ENCODE measurements at places on chromosomes 13 and 19. TPM values are rescaled to one million over a fixed set of nuclear protein-coding genes. Genes with fewer than 3 reads are reported as not detected.

GRCh38 chr13:52428295-52428694 lies 22.1 kb downstream of the VPS36 start:
- no peak for DNase-seq

DNA sequence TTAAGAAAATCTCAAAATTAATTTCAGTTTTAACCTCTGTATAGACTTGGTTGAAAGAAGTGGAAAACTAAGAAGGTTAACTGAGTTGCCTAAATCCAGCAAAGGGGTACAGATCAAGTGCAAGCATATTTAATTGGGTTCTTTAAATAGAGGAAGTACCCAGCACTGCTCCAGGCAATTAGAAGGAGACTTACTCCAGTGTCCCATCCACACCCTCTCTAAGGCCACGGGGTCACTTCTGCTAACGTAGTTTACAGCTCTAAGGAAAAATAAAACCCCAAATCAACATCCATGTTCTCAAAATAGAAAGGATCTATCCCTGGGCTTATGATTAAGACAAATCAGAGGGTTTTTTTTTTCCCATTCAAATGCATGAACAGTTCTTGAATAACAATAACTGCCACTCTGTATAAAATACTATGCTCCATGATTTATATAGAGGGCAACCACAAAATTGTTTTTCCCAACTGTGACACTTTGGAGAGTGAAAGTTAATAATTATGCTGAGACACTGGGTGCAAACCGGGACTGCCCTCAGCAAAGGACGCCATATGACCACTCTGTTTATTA lies 4.6 kb downstream of the FRY start:
- DNase-seq: no peak

GRCh38 chr19:29569038-29569911 lies 36.8 kb upstream of the POP4 start:
- DNase-seq: no peak

GRCh38 chr19:38310279-38310670 lies 5.5 kb downstream of the YIF1B start:
- DNase-seq: no peak

DNA sequence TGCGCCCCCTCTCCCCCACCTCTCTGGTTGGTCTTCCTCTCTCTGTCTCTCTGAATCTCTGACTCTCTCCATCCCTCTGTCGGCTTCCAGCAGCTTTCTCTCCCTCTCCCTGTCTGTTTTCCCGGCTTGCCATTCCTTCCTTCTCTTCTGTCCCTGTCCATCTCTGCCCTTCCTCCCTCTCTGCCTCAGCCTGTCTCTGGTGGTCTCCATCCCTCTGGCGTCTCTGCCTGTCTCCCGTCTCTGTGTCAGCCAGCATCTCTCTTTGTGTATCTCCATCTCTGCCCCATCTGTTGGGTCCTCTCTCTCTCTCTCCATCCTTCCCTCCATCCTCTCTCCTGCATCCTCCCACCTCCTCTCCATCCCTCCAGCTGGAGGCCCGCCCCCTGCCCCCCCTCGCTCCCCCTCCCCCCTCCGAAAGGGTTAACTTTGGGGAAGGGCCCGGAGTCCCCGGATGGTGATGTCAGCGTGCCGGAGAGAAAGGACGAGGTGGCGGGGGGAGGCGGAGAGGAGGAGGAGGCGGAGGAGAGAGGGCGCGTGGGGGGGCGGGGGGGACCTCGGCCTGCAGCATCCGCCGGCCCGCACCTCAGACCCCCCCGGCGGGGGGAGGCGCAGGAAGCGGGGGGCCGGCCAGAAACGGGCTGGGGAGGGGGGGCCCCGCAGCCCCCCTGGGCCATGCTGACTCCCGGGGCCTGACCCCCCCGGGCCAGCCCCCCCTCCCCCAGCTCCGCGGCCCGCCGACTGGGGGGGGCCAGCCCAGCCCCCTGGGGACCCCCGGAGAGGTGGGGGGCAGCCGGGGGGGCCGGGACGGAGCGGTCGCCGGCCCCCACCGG lies at the start of gene BRSK1:
Gene BRSK1, plus strand, starts transcription at position 450 of the 830 bp plus-strand sequence. CDS start 446 bp downstream, outside the sequence.
- peak; percentile 70 for DNase-seq

DNA sequence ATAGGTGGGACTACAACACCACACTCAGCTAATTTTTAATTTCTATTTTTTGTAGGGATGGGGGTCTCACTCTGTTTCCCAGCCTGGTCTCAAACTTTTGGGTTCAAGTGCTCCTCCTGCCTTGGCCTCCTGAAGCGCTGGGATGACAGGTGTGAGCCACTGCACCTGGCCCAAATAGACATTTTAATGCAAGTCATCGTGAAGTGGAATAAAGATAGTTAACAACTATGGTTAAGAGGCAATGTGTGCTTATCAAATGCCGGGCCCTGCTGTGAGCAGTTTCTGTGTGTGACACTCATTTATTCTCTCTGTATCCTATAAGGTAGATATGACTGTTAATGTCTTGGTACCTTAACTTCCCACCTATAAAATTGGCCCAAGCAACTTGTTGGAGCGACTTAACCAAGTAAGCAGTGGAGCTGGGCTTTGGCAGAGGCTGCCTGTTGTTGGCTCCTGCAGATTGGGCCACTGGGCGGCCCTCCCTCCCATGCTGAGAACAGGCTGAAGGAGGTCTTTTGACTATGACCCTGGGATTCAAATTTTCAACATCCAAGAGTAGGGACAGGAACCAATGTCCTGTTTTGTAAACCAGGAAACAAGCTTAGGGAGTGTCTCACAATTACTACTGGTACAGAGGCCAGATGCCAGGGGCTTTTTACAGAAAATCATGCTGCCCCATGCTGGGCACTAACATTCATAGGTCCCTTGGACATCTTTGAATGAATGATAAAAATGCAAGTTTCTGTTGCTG lies 450.7 kb downstream of the TSHZ3 start:
- no peak for DNase-seq

- no peak for DNase-seq
Observed at GRCh38 chr13:34056733-34057258, 238.8 kb downstream of the RFC3 start.

DNA sequence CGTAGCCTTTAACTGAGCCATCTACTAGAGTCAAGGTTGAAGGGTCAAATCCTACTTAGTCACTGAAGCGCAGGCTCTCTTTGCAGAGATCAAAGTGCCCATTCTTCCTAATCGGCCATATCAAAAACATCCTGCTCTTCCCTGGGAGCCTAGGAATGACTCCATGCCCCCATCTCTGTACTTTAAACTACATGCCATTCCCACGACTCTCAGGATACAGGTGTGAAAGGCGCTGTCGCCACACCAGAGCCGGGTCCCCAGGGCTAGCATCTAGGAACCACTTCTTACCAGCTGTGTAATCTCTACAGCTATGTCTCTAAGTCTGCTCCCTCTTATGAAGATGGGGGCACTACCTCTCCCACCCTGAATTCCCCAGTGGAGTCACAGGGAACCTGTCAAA lies 22.3 kb downstream of the IRS2 start:
- no peak for DNase-seq

GRCh38 chr13:99208845-99209527 lies 8.3 kb downstream of the UBAC2 start:
- DNase-seq: no peak

- DNase-seq: peak; percentile 39
Observed at GRCh38 chr19:19662871-19663255, 613 bp downstream of the ATP13A1 start.

- DNase-seq: no peak
Observed at GRCh38 chr13:22944378-22944777, 236.4 kb upstream of the SGCG start.

DNA sequence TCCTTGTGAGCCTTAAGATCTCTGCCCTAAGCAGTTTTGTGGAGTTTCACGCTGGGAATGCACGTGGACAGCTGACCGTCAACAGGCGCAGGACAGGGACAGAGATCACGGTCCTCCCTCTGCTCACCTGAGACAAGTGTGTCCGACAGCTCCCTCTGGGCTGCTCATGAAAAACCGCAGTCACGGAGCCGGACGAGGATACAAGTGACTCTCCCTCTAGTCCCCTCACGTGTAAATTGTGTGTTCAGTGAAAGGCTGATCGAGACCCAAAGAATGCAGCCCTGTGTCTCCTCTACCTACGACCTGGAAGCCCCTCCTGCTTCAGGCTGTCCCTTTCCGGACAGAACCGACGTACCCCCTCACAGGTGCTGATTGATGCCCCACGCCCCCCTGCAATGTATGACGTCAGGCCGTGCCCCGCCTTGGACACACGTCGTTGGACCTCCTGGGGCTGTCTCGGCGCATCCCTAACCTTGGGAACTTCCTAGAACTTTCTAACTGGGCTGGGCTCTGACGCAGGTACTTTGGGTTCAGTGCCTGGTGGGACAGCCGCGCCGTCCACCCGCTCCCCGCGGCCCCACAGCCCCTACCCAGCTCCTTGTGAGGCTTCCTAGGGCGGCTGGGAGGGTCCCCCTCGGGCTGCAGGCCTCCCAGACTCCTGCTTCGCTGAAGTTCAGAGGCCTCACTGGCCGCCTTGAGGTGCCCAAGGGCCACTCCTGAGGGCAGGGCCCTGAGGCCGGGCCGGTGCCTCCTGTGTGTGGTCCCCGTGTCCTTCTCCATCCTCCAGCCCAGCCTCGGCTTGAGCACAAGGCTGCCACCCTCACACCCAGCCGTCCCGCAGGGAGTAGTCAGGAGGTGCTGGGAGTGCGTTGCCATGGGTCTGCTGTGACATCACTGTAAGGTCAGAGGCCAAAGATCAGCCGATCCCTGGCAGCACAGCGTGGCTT lies at the start of gene C13orf46:
Gene C13orf46, minus strand, starts transcription at position 859 of the 947 bp plus-strand sequence. Its CDS starts 79 bp downstream, at position 780.
- DNase-seq: no peak

- DNase-seq: no peak
Observed at GRCh38 chr19:38642176-38642575, 5.3 kb upstream of the ACTN4 start.

DNA sequence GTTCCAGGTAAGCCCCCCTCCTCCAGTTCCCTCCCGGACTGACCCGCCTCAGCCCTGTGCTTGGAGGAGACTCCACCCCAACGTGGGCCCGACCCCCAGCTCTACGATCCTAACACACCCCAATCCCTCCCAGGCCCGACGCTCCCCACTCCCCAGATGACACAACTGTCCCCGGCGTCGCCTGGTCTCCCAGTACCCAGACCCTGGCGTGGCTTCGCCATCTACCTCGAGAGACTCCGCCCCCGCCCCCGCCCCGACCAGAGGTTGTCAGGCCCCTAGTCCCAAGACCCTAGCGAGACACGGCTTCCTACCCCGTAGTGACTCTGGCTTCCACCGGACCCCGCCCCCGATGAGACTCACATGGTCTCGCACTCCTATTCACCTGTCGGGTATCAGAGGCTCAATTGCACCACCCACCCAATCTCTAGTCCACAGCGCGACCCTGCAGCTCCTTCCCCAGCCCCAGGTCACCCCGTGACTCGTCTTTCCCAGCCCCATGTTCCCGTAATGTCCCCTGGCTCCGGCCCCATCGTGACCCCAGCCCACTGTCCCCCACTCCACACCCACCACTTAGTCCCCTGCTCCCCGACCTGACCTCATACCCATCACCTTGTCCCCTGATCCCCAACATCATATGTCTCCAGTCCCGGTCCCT lies 2.9 kb downstream of the CD37 start:
- no peak for DNase-seq

DNA sequence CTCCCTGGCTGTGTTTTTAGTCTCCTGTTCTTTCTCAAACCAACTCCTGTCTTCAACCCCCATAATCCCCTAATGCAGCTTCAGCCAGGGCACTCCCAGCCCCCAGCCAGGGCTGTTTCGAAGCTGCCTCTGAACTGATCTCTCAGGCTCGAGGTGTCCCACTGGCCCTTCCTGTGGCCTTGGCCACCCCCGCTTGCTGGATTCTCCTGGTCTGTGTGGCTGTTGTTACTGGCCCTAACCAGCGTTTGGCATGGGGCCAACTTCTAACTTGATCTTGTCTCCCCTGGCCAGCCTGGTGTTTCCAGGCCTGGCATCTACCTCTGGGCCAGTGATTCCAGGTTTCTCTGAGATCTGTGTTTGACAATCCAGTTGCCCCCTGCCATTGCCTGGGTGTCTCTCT lies 11.0 kb downstream of the XAB2 start:
- DNase-seq: no peak

GRCh38 chr13:100350601-100351000 lies 238.0 kb downstream of the GGACT start:
- DNase-seq: no peak

DNA sequence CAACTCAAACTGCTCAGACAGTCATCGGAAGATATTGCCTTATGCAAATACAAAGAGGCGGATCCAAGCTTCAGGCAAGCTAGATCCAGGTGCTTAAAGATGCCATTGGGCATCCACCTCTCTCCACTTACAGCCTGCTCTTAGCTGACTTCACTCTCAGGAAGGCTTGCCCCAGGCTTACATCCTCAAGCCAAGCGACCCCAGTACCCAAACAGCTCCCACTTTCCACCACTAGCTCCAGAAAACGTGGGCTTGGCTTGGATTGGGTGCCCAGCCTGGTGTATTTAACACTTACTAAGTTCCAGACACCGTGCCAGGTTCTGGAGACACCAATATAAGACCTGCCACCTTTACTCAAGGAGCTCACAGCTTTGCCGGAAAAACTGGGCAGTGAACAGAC lies 142.1 kb upstream of the VSTM2B start:
- no peak for DNase-seq

DNA sequence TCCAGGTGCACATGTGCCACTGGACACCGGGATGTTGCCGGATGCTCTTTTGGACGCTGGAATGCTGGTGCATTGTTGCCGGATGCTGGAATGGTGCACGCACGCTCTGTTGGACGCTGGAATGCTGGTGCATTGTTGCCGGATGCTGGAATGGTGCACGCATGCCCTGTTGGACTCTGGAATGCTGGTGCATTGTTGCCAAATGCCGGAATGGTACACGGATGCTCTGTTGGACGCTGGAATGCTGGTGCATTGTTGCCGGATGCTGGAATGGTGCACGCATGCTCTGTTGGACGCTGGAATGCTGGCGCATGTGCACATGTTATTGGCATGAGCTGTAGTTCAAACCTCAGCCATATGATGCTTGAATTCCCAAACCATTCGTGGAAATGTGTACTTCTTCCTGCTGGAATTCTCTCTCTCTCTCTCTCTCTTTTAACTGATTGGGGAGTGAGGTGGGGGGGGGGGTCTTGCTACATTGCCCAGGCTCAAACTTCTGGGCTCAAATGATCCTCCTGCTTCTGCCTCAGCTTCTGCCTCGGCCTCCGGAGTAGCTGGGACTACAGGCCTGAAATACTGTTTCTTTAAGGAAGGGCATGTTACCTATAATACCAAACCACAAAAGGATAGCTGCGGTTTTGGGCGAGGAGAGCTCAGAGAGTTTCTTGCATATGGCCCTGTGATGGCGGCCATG lies 1.2 kb upstream of the MCF2L start:
- no peak for DNase-seq

- DNase-seq: no peak
Observed at GRCh38 chr13:110116072-110116487, 190.9 kb downstream of the COL4A1 start.

GRCh38 chr13:51118809-51119431 lies 7.8 kb upstream of the C13orf42 start:
- no peak for DNase-seq

Gene PRR20B
- total RNA-seq: not detected

Gene UBAC2
- 46.9 TPM for total RNA-seq

Gene FLT3LG
- total RNA-seq: 2.6 TPM

Gene KCNN4
- total RNA-seq: 1.0 TPM

Gene ZNF577
- total RNA-seq: 6.6 TPM

Gene TNFSF11
- total RNA-seq: not detected

Gene ANO8
- total RNA-seq: 3.3 TPM

Gene KIR3DL2
- not detected for total RNA-seq

Gene ZNF112
- total RNA-seq: 7.0 TPM

Gene ZNF66
- total RNA-seq: 3.5 TPM

Gene PCDH9
- 90.6 TPM for total RNA-seq

Gene ZNF296
- not detected for total RNA-seq

Gene ZNF649
- total RNA-seq: 8.7 TPM
